ENCODE measurements at places on chromosomes 4 and X.

GRCh38 chr4:1297456-1298325 is 8.0 kb downstream of the MAEA start:
- DNase-seq: no peak

DNA sequence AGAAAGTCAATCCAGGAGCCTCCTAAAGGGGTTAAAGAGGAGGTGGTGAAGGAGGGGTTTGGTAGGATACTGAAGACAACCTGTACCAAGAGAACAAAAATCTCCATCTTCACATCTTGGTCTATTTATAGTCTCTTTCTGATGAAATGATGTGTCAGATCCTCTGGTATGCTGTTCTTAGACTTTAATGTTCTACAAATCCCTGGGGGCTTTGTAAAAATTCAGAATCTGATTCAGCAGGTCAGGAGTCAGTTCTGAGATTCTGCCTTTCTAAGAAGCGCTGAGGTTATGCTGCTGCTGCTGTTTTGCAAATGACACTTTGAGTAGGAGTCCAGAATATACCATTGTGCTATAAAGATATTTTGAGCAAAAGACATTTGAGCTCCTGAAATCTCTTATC is 172.9 kb upstream of the GLRA2 start:
- DNase-seq: no peak

DNA sequence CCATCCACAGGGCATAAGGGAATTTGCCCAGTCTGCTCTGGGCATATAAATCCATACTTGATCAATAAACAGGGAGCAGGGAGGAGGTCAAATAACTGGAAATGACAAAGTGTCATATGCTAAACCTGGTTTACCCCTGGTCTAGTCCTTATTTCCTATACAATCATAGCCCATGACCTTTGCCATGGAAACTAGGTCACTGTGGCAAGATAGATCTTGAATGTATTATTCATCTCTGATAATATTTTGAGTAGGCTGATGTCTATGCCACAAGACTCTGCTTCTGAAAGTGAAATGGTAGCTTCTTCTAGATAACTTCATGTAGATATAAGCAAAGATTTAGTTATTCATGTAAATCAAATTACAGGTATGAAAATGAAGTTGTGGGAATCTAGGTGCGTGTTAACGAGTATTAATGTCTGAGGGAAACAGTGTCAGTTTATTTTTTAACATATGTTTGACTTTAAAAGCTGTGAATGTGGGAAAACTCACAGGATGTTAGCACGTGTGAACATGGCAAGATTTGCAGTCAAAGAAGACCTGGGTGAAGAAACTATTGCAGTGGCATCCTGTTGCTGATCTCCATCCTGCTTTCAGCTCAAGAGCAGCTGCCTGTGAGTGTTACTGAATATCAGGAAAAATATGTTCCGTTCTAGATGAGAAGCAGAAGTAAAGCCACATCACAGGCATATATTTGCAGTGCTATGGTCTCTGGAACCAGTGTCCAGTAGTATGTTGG is 81.8 kb upstream of the NDP start:
- peak; percentile 15 for DNase-seq

GRCh38 chr4:141311246-141312204 is 90.8 kb downstream of the ZNF330 start:
- DNase-seq: peak; percentile 92

DNA sequence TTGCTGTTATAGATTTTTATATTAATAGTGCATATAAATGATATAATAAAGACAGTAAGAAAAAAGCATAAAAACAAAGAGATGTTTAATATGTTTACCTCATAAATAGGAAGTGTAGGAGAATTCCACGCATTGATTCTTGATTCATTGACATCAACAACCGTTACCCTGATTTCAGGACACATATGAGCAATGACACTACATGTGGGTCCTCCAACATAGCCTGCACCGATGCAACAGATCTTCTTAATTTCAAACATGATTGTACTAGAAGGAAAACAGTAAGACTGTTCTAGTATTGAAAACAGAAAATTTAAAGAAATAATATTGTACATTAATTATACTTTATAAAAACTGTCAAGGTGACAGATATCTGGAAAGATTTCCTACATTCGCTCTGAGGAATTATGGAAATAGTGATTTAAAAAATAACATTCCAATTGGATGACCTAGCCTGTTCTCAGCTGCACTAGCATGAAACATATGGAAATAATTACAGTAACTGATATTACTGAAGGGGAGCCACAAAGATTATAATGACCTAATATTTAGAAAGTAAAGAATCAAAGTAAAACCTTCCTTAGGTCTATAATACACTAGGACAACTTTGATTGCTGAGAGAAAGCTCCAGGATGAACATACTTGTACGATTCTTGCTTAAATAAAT is 5.9 kb downstream of the UGDH start:
- no peak for DNase-seq

GRCh38 chrX:1354036-1355019 is 17.7 kb downstream of the IL3RA start:
- no peak for DNase-seq

- DNase-seq: peak; percentile 13
Measured at GRCh38 chrX:51144828-51145442, 187.7 kb upstream of the NUDT10 start.

GRCh38 chr4:126081336-126081735 is 766.6 kb downstream of the FAT4 start:
- DNase-seq: no peak

- no peak for DNase-seq
Measured at GRCh38 chr4:72442715-72443114, 126.3 kb downstream of the ADAMTS3 start.

Measured in inflammatory macrophage treated with lipopolysaccharide for 4 hours (primary cell).